IMR-90 (cell line): ENCODE measurements at places on chromosomes 5 and 9. TPM values are rescaled to one million over a fixed set of nuclear protein-coding genes. Genes with fewer than 3 reads are reported as not detected.

DNA sequence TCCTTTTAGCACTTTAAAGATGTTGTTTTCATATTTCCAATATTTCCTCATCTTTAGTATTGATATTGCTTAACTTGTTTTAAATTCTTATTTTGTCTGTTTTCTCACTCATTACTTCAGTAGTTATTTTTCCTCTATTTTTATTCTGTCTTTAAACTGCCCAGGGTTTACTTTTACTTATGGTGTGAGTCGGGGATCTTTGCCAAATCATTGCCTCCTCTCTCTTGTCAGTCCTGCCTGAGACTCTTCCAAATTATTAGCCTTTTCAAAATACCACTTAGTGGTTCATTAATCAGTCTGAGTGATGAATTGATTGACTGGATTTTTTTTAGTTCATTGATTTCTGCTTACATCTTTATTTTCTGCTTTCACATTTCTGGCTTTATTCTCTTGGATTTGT, 72.9 kb downstream of the SH3GL2 start:
- no peak for DNase-seq

DNA sequence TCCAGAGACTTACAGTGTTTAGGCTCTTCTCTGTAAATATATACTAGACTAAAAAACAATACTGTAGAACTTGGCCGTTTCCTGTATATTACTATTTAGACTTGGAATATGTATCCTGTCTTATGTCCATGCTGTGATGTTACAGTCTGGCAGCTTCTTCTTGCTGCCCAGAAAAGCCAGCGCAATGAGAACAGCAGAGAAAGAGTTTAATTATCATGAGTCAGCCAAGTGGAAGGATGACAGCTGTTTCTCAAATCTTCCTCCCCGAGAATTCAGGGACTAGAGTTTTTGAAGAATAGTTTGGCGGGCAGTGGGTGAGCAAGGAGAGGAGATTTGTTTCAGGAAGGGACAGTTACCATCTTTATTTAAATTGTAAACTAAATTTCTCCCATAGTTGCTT, 37.5 kb downstream of the NAA35 start:
- peak; percentile 27 for DNase-seq

DNA sequence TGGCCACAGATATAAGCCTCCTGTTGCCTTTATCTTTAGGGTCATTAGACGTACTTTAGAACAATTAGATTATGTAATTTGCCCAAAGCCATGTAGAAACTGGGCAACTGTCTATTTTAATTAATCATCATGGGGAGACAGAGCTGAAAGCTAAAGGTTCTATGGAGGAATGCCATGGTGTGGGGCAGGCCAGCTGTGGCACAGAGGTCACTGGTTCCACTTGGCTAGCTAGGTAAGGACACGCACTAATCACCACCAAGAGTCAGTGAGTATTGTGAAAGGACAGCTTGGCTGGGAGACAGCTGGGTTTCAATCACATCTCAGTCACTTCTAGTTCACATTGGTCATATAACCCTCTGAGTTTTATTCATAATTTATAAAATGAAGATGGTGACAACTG, 81.7 kb downstream of the HMHB1 start:
- no peak for DNase-seq

DNA sequence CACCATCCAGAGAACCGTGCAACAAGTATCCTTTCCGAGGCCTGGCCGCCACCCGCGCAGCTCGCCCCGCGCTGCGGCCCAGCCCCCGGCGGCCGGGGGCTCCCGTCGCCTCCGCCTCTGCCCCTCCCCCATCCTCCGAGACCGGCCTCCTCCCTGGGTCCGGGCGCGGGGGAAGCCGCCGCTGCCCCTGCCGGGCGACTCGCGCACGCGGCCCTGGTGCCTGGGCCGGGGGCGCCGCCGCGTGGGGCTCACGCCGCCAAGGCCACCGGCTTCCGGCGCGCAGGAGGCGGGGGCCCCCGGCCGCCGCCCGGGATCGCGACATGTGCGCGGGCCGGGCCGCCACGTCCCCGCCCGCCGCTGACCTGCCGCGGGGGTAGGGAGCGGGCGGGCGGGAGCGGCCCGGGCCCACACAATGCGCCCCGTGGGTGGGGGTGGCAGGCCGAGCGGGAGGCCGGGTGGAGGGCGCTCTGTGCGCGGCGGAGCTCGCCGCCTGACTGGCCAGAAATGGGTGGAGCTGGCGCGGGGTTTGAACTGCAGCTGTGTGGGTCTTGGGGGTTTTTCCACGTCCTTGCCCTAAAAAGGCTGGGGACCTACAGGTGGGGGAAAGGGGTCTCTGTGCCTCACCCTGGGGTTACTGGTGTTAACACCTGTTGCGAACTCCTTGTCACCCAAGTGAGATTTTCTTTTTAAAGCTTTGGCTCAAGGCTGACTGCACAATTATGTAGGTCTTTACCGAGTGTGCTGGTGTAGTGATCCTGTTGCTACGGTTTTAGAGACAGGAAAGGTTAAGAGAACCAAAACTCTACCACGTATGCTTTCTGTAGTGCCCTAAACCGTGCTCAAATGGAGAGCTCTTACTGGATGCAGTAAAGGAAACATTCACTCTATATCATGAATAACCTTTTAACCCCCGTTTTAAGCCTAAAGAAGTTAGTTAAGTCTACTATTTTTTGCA, 32.3 kb downstream of the TNPO1 start:
- DNase-seq = peak; percentile 29

DNA sequence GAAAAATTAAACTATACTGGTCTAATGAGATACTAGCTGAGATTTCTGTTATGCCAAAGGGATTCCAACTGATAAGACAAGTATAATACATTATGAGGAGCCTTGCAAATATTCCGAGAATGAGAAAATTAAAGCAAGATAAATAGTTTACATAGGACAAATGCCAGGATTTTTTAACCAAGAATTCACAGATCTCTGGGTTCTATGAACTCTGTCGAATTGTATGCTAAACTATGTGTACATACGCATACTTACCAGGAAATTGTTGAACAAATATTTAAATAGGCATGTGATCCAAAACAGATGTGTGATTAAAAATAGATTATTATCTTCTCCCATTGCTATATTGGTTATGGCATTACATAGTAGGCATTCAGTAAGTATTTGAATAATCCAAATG, 616.6 kb downstream of the GABRG2 start:
- DNase-seq = no peak

DNA sequence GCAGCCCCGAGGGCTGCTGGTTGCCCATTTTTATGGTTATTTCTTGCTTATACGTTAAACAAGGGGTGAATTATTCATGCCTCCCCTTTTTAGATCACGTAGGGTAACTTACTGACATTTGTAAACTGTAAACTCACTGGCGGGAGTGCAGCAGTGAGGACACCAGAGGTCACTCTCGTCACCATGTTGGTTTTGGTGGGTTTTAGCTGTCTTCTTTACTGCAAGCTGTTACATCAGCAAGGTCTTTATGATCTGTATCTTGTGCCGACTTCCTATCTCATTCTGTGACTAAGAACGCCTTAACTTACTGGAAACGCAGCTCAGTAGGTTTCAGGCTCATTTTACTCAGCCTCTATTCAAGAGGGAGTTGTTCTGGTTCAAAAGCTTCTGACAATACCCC, 155.0 kb upstream of the PRDM9 start:
- DNase-seq = no peak

GRCh38 chr5:160492565-160492964, 70.9 kb downstream of the PTTG1 start:
- no peak for DNase-seq

PTPRD gene
- 0.18 and 0.28 TPM in 2 replicates for total RNA-seq

TPPP gene
- total RNA-seq = under 0.01 TPM in 2 replicates

MELK gene
- total RNA-seq = 27.4 and 39.4 TPM in 2 replicates

SLC6A7 gene
- total RNA-seq = under 0.01 TPM in 1 of 2 replicates, not detected in the other

LCP2 gene
- not detected in 2 replicates for total RNA-seq

FAM193B gene
- total RNA-seq = 8.1 and 9.5 TPM in 2 replicates

ADGRD2 gene
- total RNA-seq = not detected in 2 replicates
